NCI-H2029 (cell line): ENCODE measurements at places on chromosomes 16 and 17.

GRCh38 chr17:55770196-55770870, 19.5 kb downstream of the PCTP start:
- peak; percentile 44 for DNase-seq

DNA sequence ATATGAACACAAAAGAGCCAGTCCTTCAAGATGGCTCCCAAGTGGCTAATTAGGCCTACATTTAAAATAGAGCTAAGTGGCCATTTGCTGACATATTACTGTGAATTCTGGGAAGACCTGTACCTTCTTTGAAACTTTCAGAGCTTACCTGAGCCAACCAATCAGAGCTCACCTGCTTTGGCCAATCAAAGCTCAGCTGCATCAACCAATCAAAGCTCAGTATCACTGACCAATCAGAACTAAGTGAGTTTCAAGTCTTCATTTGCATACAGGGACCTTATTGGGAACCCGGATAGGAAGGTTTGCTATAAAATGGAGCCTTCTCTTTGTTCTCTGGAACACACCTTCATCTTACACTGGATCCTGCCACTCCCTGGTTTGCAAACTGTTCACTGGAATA, 63.7 kb downstream of the FOXL1 start:
- no peak for DNase-seq

DNA sequence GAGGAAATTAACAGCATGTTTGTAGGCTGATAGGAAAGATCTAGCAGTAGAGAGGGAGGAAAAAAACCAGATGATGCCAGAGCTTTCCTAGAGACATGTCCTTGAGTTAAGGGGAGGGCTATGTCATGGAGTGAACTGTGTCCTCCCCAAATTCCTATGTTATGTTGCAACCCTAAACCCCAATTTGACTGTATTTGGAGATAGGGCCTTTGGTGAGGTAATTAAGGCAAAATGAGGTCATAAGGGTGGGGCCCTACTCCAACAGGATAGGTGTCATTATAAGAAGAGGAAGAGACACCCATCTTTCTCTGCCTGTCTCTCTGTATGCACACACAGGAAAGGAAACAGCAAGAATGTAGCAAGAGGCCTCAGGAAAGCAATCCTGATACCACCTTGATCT, 195.3 kb upstream of the AXIN2 start:
- DNase-seq = no peak

- no peak for DNase-seq
Observed at GRCh38 chr17:55265311-55266021, 706 bp downstream of the HLF start.
